ENCODE measurements at places on chromosomes 12 and 14.
A peak's percentile ranks its signal among the peaks of the same experiment; 100 is the strongest.

GRCh38 chr12:31752450-31752849, 23.6 kb upstream of the AMN1 start:
- no peak for DNase-seq

DNA sequence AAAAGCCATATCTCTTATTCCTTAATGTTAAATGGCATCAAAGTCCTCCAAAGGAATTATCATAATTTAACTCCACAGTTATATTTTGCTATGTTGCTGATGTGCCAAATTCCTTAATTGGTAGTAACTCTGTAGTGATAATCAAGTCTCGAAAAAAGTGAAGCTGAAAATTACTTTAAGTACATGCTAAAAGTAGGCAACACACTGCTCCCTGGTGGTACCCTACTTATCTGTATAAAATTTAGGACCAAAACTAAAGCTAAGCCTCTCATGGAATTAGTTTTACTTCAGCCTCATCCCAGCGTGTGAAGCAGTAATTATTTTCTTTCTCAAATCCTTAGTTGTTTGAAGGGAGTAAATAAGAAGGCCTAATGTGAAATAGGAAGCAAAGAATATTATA, 132.8 kb downstream of the TTLL5 start:
- no peak for DNase-seq

GRCh38 chr14:20550926-20551325, 9.9 kb downstream of the RNASE9 start:
- DNase-seq, result no peak

DNA sequence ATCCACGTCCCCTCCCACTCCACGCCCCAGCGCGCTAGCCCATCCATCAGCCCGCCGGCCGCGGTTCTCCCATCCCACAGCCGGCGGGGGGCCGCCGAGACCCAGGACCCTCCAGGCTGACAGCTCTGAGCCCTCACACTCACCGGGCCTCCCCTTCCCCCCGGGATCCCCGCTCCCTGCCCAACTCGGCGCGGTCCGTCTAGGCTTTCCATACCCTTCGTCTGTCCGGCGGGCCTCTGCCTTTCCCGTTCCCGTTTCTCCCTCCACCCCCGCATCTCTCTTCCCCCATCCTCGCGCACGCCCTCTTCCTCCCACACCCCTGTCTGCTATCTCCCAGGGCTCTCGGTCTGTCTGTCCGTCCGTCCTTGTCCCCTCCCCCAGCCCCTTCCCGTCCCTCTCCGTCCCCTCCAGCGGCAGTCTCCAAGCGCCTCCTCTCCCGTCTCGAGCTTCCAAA, 726 bp downstream of the ZFHX2 start:
- DNase-seq, result no peak

DNA sequence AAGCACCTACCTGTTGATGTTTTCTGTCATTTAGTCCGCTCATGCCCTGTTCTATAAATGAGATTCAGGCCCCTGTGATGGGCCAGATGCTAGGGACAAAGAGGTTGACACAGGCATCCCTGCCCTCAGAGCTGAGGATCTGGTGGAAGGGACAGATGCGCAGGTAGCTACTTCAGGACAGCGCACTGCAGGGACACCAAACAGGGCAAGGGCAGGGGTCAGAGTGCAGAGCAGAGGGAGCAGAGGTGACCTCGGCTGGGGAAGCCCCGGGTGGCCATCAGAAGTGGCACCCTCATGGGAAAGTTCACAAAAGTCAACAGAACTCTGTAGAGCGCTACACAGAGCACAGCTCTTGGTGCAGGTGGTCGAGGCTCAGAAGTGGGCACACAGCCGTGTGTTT, 5.6 kb upstream of the PNMA1 start:
- no peak for DNase-seq

DNA sequence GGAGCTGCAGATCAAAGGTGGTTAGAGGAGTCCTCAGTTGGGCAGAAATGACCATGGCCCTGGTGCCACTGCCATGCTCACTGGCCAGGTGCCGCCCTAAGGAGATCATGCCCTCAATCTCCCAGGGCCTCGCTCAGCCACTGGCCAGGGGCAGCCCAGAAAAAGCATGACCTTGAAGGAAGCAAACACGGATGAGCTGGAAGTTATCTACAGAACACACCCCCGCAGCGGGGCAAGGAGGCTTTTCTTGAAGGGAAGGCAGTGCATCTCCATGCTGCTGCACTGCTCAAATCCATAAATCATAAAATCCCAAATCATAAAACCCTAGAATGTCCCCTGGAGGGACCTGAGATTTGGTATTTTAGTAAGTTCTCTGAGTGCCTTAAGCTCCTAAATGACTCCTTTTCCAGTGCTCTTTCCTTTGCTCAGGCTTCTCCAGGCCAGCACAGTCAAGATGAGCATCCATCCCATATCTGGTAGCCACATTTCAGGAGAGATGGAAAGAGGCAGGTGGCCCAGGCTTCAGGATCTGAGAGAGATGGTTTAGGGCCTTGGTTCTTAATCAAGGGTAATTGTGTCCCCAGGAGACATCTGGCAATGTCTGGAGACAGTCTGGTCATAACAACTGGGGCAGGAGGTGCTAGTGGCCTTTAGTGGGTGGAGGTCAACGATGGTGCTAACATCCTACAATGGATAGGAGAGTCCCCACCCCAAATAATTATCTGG, 217.3 kb downstream of the RBM19 start:
- no peak for DNase-seq

DNA sequence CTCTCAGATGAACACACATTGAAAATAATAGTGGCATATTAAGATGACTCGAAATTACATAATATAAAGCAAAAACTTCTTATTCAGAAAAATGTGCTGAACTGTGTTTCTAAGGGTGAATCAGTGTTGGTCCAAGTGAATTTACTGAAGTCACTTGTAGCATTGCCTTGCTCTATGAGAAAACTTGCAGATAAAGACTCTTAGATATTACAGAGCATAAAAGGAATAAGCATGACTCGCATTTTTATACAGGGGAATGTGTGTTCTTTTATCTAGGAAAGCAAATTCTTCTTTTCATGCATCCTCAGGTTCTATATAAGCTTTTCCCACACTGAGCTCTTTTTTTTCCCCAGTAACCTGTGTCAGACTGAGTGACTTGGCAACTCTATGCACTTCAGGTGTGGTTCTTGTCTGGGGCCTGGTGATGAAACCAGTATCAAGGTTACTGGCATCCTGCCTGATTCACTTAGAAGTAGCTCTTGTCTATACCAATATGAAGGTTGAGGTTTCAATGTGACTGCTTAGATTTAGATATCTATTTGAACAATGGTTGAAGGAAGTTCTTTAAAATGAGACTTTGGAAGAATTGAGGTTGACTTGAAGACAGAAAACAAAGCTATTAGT, 76.1 kb downstream of the OTOGL start:
- DNase-seq, result no peak

GRCh38 chr12:48160807-48161206, 3.5 kb upstream of the ASB8 start:
- DNase-seq, result no peak

DNA sequence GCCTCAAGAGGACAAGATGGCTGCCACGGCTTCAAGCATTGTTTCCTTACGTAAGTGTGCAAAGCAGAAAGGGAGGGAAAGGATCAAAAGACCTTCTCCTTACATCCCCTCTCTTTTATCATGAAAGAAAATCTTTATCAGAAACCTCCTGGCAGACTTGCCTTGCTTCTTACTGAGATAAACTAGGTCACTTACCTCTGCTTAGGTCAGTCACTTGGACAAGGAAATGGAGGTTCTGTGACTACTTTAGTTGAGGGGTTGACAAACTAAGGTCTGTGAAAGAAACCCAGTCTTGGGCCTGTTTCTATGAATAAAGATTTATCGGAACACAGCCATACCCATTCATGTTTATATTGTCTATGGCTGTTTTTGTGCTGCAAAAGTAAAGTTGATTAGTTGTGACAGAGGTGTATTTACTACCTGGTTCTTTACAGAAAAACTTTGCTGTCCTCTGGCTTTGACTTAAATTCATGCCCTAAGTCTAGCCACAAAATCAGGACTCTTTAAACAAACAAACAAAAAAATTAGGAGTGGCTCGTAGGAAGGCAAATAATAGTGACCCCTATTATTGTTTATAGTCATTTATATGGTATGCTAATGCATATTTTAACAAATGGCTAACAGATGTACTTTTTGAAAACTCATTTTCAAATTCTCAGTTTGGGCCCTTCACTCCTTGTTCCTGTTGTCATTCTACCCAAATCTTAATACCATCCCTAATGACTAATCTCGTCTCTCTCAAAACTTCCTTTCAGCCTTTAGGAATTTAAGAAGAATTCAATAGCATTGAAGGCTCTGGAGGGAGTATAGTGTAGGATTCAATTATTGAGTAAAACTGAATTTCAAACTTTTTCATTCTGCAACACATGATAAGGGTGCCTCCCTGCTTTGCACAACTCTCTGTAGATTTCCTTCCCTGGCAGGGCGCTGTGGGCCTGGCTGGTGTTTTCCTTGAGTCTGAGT, 42.0 kb upstream of the ATP2B1 start:
- DNase-seq, result no peak

- DNase-seq, result peak; percentile 0
Observed at GRCh38 chr14:105881021-105881930, 354.9 kb downstream of the TMEM121 start.

- no peak for DNase-seq
Observed at GRCh38 chr14:68782091-68782981, 10.5 kb downstream of the ZFP36L1 start.

DNA sequence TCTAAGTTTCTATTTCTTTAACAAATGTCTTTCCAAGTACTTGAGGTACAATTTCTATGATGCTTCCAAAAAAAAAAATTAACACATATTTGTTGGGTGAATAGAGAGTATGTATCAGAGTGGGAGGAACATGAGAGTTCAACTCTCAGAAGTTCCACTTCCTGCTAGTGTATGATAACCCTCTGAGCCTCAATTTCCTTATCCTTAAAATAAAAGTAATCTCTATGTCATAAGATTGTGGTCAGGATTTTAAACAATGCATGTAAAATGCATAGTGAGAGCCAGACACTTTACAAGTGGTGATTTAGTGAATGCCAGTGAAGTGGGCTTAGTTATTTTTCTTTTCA, 270.3 kb upstream of the AMIGO2 start:
- DNase-seq, result no peak

- DNase-seq, result no peak
Observed at GRCh38 chr14:79513446-79513845, 697.9 kb downstream of the DIO2 start.

GRCh38 chr12:122981036-122981471, 573 bp downstream of the ARL6IP4 start:
- DNase-seq, result no peak

DNA sequence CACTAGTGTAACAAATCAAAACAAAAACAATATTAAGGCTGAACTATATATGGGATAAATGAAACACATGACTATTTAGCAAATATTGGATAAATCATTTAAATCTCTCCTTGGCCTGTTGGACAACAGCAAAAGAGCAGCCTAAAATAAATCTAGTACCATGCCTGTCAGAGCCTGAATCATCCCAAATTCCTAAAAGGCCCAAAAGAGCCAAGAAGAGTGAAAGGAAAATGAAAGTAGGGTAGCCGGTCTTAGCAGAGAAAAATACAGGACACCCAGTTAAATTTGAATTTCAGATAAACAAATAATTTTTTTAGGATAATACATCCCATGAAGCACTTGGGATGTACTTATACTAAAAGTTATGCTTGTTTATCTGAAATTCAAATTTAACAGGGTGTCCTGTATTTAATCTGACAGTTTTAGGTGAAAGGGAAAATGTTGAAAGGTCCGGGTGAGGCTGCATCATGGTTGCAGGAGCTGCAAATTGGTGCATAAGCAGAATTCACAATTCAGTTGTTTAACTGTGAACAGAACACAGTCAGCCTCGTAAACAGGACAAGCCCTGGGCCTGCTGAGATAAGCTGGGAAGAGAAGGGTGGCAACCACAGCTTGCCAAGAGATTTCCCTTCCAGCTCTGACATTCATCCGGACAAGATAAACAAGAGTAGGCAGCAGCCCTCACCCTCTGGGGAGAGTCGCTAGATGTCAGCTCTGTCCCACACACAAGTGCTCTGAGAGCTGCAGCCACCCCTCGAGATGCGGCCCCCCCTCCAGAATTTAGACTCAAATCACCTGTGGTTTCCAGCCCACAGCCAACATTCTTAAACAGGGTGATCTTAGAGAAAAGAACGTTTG, 30.3 kb downstream of the DMAC2L start:
- peak; percentile 70 for DNase-seq

GRCh38 chr14:72608391-72609204, 285.3 kb downstream of the DPF3 start:
- DNase-seq, result no peak

- no peak for DNase-seq
Observed at GRCh38 chr12:39627914-39628313, 8.3 kb upstream of the ABCD2 start.

GRCh38 chr14:28901631-28902030, 135.0 kb downstream of the FOXG1 start:
- DNase-seq, result no peak

DNA sequence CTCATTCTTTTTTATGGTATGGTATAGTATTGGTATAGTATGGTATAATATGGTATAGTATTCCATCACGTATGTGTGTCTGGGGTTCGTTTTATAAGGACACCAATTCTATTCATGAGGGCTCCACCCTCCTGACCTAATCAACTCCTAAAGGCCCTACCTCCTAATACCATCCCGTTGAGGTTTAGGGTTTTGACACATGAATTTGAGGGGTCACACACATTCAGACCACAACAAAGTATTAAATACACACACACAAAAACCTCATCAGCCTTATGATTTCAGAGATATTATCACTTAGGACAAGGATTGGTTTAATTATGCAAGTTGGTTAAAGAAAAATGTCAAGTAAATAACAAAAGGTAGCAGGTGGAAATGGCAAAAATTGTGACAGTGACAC, 54.1 kb upstream of the CHST11 start:
- DNase-seq, result no peak

GRCh38 chr14:83147006-83147405, 1613.4 kb upstream of the SEL1L start:
- no peak for DNase-seq

DNA sequence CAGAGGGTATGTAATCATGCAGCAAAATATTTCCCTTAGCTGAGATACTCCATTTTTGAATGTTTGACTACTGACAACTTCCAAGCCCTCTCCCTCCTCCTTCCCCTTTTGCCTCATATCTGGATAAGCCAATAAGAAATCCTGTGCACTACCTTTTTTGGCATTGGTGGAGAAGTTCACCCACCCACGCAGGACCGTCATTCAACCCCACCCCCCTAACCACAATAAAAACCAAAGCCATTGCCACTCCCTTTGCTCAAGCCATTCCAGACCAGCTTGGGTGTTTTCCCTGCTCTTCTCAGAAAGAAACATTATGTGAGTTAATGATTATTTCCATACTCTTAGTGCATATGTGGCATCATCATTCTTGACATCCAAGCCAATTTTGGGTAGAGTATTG, 176.7 kb downstream of the PTPN11 start:
- no peak for DNase-seq

- no peak for DNase-seq
Observed at GRCh38 chr14:39563361-39563760, 131.1 kb upstream of the FBXO33 start.

- DNase-seq, result peak; percentile 80
Observed at GRCh38 chr14:68685419-68686204, 107.3 kb downstream of the ZFP36L1 start.

DNA sequence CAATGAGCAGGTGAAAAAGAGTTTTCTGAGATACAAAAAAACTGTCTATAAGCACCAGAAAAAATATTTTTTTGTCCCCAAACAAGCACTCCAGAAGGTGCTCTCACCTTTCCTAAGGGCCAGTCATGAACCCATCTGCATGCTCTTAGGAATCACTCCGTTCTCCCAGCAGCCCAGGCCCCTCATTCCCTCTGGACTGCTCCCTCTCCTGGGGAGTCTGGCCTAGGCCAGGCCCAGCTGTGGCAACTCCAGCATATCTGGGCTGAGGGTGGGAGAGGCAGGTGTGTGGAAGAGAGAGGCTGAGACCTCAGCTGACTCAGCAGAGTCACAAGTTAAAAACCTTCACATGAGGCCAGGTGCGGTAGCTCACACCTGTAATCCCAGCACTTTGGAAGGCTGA, 54.6 kb downstream of the TRAFD1 start:
- no peak for DNase-seq

Measured in GM13976 (cell line).